ENCODE measurements at places on chromosomes 12 and 14. TPM values are rescaled to one million over a fixed set of nuclear protein-coding genes. Genes with fewer than 3 reads are reported as not detected.
A peak's percentile ranks its signal among the peaks of the same experiment; 100 is the strongest.

DNA sequence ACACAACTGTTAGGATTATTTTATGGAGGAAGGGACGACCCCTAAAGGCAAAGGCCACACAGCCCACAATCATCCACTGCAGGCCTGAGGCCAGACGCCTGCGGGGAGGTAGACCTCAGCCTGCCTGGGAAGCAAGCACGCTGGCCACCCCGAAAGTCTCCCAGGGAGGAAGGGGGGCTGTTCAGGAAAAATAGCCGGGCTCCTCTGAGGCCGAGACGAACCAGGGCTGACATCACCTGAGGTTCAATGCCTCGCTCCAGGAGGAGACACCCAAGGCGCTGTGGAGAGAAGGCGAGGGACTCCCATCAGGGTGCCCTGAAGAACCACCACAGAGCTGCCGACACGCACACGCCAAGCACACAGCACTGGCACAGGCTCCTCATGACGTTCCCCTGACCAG is 127.4 kb downstream of the PIWIL1 start:
- H3K27ac ChIP-seq = no peak overlapping the region
- no peaks in the 10 kb centered on the region for H3K27me3 ChIP-seq
- no peaks in the 10 kb centered on the region for H3K4me1 ChIP-seq
- no peak for DNase-seq
- H3K36me3 ChIP-seq = no peaks in the 10 kb centered on the region

DNA sequence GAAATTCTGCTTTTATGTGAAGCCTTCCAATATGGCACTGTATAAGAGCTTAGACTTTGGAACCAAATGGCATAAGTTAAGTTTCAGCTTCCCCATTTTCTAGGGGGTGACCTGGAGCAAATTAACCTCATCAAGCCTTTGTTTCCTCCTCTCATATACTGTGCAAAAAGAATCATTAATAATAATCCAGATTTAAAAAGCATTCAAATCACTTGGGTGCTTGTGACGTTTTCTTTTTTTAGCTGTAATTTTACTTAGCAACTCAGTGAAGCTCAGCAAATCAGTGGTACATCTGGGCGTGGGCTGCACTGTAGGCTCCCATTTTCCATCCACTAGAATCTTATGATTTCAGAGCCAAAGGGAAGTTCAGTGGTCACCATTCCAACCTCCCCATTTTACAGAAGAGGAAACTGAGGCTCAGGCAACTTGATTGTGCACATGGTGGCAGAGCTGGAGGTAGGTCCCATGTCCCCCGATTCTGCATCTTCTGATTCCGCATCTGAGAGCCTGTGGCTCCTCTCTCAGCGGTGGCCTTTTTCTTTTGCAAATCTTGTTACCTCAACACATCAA is 131.2 kb downstream of the SNAPC1 start:
- no peaks in the 10 kb centered on the region for H3K27me3 ChIP-seq
- H3K36me3 ChIP-seq = no peaks in the 10 kb centered on the region
- H3K4me3 ChIP-seq = no peak overlapping the region
- H3K4me1 ChIP-seq = no peaks in the 10 kb centered on the region

DNA sequence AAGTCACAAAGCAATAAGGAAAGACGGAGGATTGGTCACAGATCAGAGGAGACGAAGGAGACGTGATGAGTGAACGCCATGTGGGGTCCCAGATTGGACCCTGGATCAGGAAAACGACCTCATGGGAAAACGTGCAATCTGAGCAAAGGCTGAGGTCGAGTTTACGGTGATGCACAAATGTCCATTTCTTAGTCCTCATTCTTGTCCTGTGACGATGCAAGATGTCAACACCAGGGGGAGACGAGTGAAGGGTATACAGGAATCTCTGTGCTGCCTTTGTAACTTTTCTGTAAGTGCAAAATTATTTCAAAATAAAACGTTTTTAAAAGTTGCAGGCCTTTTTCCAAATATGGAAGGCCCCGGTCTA is 329.8 kb downstream of the MED13L start:
- no peaks in the 10 kb centered on the region for H3K36me3 ChIP-seq
- H3K4me1 ChIP-seq = no peaks in the 10 kb centered on the region
- no peaks in the 10 kb centered on the region for H3K27me3 ChIP-seq
- no peak overlapping the region for H3K4me3 ChIP-seq
- peak; percentile 57 for DNase-seq
- no peak overlapping the region for H3K27ac ChIP-seq

DNA sequence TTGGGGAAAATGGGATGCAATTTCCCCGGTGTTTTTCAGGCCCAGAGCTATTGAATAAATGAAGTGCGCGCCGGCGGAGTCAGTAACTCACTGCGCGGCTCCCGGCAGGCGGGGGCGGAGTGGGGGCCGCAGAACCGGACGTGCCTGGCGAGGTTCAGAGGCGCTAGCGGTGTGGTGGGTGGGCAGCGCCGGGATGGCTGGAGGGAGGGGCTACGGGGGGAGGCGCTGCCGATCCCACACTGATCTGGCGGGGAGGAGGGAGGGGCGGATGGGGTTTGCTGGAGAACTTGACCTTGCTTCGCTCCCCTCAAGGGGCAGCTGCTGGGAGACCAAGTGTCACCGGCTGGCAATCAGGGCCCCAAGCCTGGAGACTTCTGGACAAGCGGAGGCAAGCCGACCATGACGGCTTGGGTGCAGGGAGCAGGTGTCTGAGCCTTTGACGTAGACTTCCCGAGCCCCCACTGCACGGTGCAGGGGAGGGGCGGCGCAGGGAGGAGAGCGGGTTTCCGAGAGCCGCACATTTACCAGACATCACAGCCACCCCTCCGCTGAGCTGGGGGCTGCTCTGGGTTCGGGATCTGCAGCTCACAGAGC is 174.1 kb upstream of the RTL1 start:
- no peak overlapping the region for H3K4me3 ChIP-seq
- no peak overlapping the region for H3K27ac ChIP-seq
- peaks cover 3% of the 10 kb centered on the region for H3K4me1 ChIP-seq

DNA sequence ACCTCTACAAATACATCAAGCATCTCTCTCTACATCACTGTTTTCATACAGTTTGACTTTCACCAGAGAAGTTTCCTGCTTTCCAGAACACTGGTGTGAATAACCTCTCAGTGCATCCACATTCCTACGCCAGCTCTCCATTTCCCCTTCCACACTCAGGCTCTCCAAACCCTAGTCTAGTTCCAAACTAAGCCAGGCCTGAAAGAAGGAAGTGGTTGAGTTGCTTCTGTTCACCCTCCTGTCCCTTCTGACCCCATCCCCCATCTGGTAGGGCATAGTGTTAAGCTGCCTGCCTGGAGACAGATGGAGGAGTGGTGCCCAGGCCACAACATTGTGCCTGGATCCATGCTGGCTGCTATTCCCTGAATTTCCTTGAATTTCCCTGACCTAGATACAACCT is 132.4 kb downstream of the GPR65 start:
- no peak for DNase-seq
- H3K27me3 ChIP-seq = no peaks in the 10 kb centered on the region
- no peaks in the 10 kb centered on the region for H3K36me3 ChIP-seq
- no peak overlapping the region for H3K4me3 ChIP-seq
- H3K4me1 ChIP-seq = no peaks in the 10 kb centered on the region

- no peak overlapping the region for H3K27ac ChIP-seq
- no peaks in the 10 kb centered on the region for H3K36me3 ChIP-seq
- no peak for DNase-seq
- H3K4me3 ChIP-seq = no peak overlapping the region
Measured at GRCh38 chr14:56183631-56184157, 65.5 kb downstream of the PELI2 start.

DNA sequence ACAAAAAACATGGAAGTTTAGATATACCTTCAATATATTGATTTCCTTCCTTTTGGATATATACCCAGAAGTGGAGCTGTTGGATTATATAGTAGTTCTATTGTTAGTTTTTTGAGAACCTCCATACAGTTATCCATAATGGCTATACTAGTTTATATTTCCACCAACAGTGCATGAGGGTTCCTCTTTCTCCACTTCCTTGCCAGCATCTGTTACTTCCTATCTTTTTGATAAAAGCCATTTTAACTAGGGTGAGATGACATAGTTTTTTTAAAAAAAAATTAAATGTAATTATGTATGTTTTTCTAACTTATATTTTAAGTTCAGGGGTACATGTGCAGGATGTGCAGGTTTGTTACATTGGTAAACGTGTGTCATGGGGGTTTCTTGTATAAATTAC is 10.0 kb upstream of the SLC38A4 start:
- no peak overlapping the region for H3K4me3 ChIP-seq
- H3K27me3 ChIP-seq = no peaks in the 10 kb centered on the region
- DNase-seq = no peak
- no peak overlapping the region for H3K27ac ChIP-seq
- peaks cover 5% of the 10 kb centered on the region for H3K4me1 ChIP-seq

DNA sequence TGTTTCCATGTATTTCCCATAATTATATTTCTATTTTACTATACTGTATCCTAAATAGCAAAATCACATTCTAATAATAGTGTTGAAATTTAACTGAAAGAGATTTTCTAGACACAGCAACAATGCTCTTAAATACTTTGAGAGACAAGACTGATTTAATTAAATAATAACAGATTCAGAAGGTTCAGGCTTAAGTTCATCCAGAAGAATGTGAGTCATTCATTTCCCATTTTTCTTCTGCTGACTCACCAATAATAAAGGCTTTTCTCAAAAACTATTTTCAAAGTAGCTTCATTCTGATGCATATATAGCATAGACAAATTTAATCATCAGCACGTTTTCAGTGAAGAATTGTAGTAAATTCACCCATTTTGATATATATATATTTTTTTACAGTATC is 481.4 kb downstream of the MDGA2 start:
- no peak for DNase-seq
- H3K36me3 ChIP-seq = no peaks in the 10 kb centered on the region
- no peak overlapping the region for H3K27ac ChIP-seq
- no peak overlapping the region for H3K4me3 ChIP-seq

DNA sequence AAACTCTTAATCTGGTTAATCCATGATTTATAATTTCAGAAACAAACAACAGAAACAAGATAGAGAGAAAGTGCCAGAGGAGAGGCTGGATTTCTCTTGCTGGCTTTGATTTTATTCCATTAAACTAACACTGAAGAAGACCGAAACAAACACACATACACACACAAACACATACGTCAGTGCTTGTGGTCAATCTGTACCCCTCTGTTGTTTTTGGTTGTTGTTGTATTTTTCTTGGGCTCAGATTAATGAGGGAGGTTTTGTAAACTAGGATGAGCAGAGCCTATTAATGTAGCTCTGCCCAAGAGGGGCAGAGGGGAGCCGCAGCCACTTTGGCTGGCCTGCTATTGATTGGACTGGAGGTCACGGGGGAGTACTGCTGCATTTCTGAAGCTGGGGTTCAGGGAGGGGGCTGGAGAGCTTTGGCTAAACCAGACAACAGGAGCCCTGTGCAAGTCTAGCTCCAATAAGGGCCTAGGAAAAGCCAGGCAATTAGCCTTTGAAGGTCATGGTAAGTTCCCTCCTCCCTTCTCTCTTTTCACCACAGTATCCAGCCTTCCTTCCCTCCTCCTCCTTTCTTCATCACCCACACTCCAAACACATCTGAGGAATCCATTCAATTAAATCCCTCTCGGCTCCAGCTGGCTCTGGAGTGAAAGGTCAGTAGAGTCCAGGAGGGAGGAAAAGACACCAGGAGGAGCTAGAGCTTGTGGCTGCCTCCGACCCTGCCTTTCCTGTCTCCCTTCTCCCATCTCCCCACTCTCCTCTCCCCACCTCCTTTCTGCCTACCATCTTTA is 344.1 kb upstream of the LMO3 start:
- H3K27ac ChIP-seq = no peak overlapping the region
- H3K27me3 ChIP-seq = no peaks in the 10 kb centered on the region
- H3K4me1 ChIP-seq = no peaks in the 10 kb centered on the region
- H3K36me3 ChIP-seq = no peaks in the 10 kb centered on the region

GRCh38 chr12:2215709-2216560 is 163.1 kb downstream of the CACNA1C start:
- H3K36me3 ChIP-seq = no peaks in the 10 kb centered on the region
- H3K27ac ChIP-seq = no peak overlapping the region
- H3K27me3 ChIP-seq = no peaks in the 10 kb centered on the region
- peaks cover 60% of the 10 kb centered on the region for H3K4me1 ChIP-seq

GRCh38 chr12:49451468-49452259 is 84.4 kb downstream of the SPATS2 start:
- H3K36me3 ChIP-seq = no peaks in the 10 kb centered on the region
- no peak overlapping the region for H3K4me3 ChIP-seq
- H3K4me1 ChIP-seq = no peaks in the 10 kb centered on the region
- H3K27ac ChIP-seq = no peak overlapping the region
- DNase-seq = no peak

DNA sequence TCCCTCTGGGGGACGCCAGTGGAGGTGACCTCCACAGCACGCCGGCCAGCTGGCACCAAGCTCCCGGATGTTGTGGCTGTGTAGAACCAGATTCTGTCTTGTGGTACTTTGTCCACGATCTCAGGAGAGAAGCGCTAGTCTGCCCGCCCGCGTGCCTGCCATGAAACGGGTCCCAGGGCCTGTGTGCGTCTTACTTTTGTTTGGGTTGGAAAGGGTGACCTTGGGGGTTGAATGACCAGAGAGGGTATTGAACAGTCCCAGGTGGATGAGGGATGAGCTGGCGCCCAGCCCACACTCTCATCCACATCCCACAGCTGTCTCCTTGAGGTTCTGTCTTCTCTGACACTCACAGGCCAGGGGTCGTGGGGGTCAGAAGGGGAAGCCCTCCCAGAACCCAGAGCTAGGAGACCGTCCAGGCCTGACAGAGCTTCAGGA is 78.3 kb downstream of the WDR20 start:
- peaks cover 44% of the 10 kb centered on the region for H3K4me1 ChIP-seq
- peaks cover 19% of the 10 kb centered on the region for H3K36me3 ChIP-seq
- no peak overlapping the region for H3K4me3 ChIP-seq

DNA sequence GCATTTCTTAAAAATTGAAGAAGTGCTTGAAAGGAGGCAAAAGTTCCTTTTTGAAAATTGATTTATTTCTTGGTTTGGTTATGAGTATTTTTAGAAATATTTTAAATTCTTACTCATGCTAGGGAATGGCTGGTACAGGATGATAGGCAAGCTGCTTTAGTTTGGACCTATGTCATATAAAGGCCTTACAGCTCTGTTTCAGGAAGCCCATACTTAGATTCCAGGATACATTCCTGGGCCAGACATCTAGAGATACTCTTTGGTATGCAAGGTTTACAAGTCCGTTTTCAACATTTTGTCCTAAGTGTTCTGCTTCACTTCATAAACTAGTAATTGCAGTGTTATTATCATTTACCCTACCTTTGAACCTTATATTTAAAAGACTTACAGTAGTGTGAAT is 186.8 kb downstream of the FUT8 start:
- H3K27me3 ChIP-seq = no peaks in the 10 kb centered on the region
- no peak for DNase-seq
- no peaks in the 10 kb centered on the region for H3K36me3 ChIP-seq
- no peak overlapping the region for H3K4me3 ChIP-seq

GRCh38 chr12:27034607-27035293 is 12.4 kb downstream of the MED21 start:
- peak; percentile 26 for DNase-seq
- no peak overlapping the region for H3K27ac ChIP-seq
- no peak overlapping the region for H3K4me3 ChIP-seq
- H3K36me3 ChIP-seq = peaks cover 54% of the 10 kb centered on the region
- H3K27me3 ChIP-seq = no peaks in the 10 kb centered on the region
- H3K4me1 ChIP-seq = no peaks in the 10 kb centered on the region

GNG2 gene
- 19.2 TPM for total RNA-seq

COA8 gene
- 46.1 TPM for total RNA-seq

SUOX gene
- total RNA-seq = 29.0 TPM

SYNE3 gene
- total RNA-seq = 14.4 TPM

RASAL1 gene
- 0.17 TPM for total RNA-seq

GPRC5A gene
- 2.9 TPM for total RNA-seq

All from esophagus muscularis mucosa (tissue), 4 donors.